ENCODE measurements at places on chromosomes 7 and 10.

- DNase-seq = no peak
Measured at GRCh38 chr7:155998766-155999630, 186.7 kb upstream of the SHH start.

DNA sequence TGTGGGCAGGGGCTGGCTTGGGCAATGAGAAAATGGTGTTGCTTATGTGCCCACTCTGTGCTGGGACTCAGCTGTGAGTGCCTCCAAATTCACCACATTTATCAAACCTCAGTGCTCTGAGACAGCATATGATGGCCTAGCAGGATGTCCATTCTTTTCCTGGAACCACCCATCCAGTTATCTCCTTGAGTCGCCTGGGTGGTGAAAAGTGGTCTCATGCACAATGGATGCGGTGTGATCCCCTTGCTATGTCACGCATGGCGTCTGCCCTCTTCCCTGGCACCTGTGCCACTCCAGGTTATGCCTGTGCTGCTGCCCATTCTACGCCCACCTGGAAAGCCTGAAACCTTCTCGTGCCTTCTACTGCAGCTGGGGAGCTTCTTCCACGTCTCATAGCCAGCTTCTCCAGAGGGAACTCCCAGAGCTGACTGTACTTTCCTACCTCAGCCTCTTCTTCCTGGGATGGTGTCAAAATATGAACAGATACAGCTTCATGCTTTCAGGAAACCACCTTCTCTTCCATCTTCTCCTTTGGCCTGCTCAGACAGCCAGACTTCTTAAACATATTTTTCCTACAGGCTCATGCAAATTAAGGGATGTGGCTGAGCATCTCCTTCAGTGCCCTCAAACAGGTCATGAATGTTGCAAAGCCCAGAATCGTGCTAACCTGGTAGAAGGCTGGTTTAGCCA, 147.3 kb downstream of the PFKFB3 start:
- DNase-seq = no peak

DNA sequence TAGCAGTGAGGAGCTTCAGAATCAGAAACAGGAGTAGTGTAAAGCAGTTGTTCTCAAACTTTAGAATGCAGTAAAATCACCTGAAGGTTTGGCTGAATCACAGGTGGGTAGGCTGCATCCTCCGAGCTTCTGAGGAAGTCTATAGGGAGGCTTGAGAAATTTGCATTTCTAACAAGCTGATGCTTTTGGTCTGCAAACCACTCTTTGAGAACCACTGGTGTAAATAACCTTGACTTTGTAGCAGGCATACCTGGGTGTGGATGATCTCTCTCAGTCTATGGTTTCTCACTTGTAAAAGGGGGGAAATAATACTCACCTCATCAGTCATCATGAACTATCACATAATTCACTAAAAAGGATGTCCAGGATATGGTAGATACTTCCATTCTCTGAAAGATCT, 118.1 kb downstream of the SRI start:
- DNase-seq = no peak

DNA sequence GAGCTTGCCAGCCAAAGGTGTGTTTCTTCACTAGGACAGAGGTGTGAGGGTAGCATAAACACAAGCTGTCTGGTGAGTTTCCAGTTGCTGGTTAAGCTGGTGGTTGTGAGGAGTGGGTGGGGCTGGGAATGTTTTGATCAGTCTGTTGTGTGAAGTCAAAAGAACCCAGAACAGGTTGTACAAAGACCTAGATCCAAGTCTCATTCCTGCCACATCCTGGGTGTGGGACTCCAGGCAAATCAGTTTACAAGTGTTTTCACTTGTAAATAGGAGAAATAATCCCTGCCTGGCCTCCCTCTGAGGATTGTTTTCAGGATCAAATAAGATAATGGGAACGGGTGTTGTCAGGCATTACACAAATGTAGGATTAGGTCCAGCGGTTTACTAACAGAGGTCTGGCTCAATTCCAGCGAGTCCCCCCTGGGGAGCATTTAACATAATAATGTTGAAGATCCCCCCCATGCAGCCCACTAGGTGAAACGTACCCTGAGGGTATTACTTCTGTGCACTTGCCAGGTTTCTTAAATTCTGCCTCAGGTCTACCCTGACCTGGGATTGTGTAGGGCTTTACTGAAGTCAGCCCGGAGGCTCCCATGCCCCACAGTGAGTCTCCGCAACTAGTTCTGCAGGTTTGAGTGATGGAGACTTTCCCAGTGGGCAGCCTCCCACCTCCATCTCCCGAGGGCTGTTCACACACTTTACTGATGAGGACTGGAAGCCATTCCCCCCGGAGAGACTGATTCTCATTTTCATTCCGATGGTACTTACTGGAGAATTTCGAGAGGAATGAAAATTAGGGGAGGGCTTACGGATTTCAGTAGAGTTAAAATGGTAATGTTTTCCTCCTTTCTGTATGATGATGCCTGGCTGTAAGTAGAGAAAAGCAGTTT, 2.7 kb upstream of the FRAT2 start:
- no peak for DNase-seq

DNA sequence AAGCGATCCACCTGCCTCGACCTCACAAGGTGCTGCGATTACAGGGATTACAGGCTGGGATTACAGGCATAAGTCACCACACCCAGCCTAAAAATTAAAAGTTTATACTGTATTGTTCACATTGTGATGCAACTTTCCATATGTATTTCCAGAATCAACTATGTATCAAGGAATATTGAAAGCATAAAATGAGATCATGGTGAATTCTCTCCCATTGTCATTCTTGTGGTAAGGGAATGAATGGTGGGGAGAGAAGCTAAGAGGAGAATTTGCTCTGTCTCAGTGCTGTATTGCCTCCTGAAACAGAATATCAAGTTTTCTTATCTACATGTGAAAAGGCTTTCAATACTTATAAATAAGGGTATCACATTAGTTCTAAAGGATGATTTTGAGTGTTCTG, 81.7 kb downstream of the CD36 start:
- no peak for DNase-seq

- no peak for DNase-seq
Measured at GRCh38 chr7:77306231-77307067, 106.8 kb upstream of the FGL2 start.
